ENCODE measurements at places on chromosomes 12 and 14.
A peak's percentile ranks its signal among the peaks of the same experiment; 100 is the strongest.

DNA sequence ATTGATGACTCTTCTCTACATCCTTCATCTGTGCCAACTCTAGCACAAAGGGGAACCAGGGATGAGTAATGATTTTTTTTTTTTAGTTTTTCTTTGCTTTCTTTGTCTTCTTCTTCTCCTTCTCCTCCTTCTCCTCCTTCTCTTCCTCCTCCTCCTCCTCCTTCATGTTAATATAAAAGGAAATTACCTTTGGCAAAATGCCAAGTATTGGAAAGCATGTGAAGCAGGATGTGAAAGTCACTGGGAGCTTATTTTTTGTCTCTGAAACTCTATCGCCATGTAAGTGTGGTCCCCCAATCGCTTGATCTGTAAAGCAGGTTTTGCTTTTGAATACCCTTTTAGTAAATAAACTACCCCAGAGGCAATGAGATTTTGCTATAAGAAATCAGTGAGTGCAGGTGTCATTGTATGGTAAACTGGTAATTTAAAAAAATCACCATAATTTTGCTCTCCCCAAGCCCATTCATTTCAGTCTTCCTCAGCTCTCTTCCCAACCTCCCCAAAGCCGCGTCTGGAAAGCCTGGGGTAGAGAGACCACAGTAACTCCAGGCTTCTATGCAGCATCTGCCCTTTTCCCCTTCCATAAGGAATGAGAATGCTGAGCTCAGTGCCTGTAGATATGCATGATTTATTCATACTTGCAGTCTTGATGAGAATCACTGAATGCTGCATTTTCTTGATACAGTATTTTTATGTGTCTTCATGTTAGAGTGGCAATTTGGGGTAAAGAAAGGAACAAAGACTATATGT, 388.7 kb downstream of the TMEM117 start:
- DNase-seq: no peak

DNA sequence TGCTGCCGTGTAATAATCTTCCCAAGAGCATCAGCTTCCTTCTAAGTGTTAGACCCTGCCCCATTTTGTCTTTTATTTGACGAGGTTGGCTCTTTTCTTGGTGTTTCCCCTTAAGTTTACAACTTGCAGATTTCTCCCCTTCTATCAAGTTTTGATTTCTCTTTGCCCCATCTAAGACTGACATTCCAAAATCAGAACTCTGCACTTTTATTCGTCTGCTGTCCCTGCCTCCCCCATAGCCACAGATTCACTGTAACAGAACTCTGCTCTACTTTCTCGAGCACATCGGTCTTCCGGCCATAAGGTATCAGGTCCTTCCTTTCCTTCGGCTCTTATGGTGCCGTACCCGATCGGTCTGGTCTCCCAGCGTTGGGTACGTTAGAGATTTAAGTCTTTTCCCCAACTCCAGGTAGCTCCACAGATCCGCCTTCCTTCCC, 563 bp downstream of the DCP1B start:
- DNase-seq: no peak

- no peak for DNase-seq
These were observed 45.0 kb downstream of the NOPCHAP1 start for GRCh38 chr12:105030820-105031807.

- DNase-seq: peak; percentile 48
These were observed 507 bp downstream of the BAZ2A start for GRCh38 chr12:56629459-56630179.

DNA sequence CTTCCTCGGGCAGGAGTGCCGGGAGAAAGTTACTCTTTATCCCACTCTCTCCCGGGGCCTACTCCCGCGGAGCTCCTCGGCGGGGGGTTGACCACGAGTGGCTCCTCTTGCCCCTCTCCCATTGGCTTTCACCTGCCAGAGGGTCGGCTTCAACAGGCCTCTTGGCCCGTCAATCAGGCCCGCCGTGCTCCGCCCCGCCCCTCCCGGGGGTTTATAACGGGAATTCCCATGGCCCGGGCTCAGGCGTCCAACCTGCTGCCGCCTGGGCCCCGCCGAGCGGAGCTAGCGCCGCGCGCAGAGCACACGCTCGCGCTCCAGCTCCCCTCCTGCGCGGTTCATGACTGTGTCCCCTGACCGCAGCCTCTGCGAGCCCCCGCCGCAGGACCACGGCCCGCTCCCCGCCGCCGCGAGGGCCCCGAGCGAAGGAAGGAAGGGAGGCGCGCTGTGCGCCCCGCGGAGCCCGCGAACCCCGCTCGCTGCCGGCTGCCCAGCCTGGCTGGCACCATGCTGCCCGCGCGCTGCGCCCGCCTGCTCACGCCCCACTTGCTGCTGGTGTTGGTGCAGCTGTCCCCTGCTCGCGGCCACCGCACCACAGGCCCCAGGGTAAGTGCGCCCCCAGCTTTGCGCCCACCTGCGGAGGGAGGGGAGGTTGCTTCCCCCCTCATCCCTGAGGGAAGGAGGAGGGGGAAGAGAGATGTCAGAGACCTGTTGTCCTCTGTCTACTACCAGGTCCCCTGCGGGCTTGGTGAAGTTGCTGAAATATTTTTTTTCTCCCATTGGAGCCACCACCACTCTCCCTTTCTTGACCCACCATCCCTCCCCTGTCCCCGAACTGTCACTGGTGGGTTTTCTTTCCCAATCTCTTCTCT, at the start of gene SMOC1:
Gene SMOC1 (plus strand): TSS at position 242 of the 869 bp plus-strand sequence. CDS start 263 bp downstream, at position 505.
- DNase-seq: no peak

DNA sequence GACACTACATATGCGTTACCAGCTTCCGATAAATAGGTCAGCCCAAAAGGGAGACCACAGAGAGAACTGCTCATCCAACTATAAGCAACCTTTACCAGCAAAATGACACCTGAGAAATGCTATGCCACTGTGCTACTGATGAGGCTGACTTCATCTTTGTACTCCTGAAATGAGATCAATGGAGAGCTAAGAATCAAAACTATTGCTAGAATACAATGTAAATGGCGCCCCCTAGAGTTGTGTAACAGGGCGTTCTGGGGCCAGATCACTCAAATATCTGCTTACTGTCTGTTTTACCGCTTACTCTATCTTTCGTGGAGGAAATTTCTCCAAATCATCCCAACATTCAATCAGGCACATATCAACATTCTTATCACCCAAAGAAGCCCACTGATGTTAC, 4.6 kb downstream of the ZNF384 start:
- peak; percentile 30 for DNase-seq

DNA sequence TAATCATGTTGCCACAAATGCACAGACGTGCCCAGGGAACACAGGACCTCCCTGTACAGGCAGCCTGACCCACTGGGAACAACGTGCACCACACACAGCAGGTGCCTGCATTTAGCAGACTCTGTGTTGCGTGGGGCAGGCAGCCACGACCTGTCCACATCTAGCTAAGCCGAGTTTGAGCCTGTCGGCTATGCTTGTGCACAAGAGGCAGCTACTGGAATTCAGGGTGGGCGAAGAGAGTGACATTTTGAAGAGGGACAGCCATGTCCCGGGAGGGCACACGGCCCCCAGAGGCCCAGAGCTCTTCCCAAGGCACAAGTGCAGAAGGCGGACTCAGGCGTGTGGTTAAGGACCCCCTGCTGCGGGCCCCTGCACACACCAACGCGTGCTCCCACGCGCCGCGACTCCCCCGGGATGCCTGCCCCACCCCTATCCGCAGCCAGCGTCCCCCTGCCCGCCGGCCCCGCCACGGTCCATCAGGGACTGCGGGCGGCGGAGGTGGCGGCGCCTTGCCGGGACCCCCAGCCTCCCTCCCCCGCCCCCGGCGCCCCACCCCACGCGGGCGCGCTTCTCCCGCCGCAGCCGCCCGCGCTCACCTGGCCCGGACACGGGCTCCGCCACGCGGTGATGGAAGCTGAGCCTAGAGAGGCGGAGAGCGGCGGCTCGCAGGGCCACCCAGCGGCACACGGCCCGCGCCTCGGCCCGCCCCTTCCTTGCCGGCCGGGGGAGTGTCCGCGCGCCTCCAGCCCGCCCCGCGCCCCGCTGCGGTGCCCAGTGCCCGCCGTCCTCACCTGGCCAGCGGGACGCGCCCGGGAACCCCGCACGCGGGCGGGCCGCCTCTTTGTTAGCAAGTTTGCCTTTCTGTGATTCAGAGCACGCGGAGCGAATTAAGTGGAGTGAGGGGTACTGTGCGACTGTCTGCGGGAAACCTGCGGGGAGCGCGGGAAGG, 125.3 kb upstream of the PRMT8 start:
- no peak for DNase-seq

Measured in CD4-positive, alpha-beta T cell treated with Interferon gamma for 1 hour (primary cell).